ENCODE measurements at places on chromosomes 6 and 20.

DNA sequence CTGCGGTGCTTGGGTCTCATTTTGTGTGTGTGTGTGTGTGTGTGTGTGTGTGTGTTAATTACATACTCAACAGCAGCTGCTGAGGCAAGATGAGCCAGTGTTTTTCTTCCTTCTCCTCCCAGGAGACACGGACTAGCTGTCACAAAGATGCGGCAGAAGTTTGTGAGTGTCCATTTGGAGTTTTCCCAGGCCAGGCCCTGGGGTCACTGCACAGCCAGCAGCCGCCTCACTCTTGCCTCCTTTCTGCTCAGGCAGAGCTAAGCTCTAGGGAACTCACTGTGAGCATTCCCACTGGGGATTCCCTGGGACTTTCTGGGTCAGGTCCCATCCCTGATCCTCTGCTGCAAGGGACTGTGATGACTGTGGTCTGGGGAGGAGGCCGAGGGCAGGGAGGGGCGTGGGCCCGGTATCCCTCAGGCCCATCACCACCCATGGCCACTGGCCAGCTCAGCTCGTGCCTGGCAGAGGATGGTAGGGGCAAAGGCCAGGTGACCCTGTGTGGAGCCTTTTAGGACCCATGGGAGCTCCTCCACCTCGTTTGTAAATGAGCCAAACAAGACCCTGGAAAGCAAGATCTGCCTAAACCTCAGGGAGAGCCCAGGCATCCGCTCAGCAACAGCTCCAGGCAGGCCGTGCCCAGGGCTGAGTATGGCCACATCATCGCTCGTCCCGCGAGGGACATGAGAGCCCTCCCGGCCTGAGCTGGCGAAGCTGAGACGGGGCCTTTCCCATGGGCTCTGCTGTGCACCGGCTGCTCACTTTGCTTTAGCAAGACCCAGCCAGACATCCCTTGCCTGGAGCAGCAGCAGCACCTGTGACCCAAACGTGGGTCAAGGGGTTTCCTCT lies 102.0 kb downstream of the PSMB1 start:
- no peak for DNase-seq

GRCh38 chr6:149093643-149094042 lies 223.9 kb upstream of the TAB2 start:
- no peak for DNase-seq

DNA sequence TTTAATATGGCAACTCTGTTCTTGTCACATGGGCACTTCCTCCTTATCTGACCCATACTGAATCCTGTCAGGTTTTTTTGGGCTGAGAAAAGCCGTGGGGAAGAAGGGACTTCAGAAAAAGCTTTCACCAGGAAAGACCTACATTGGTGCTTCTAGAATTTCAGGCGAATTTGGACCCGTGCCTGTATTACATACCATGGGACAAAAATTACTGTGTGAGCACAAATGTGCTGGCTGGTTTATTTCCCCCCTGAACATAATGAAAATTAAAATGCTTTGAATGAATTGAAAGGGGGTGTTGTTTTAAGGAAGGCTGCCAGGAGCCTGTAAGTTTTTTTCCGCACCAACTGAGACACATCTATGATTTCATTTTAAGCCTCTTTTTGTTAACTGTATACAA lies 29.6 kb downstream of the CAP2 start:
- no peak for DNase-seq

- DNase-seq = no peak
These were observed 23.7 kb downstream of the SNRPB start for GRCh38 chr20:2446845-2447244.

GRCh38 chr6:24032896-24033688 lies 92.9 kb upstream of the NRSN1 start:
- no peak for DNase-seq

DNA sequence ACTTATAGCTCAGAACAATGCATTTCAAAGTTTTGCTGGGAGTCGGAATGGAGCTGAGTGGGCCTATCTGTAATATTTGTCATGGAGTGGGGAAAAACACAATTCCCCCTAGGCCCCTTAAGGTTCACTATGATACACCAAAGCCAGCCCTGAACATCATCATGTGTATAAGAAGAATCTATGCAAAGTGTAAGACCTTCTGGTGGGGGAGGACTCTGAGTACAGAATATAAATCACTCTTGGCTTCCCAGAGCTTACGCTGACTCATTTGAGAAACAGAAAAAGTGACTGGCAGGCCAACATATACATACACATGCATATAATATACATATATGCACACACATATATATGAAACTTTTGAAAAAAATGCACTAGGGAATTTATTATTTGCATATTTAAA lies 54.1 kb upstream of the UBR2 start:
- DNase-seq = no peak

- DNase-seq = no peak
These were observed 160.2 kb downstream of the BTBD3 start for GRCh38 chr20:12077875-12078274.

DNA sequence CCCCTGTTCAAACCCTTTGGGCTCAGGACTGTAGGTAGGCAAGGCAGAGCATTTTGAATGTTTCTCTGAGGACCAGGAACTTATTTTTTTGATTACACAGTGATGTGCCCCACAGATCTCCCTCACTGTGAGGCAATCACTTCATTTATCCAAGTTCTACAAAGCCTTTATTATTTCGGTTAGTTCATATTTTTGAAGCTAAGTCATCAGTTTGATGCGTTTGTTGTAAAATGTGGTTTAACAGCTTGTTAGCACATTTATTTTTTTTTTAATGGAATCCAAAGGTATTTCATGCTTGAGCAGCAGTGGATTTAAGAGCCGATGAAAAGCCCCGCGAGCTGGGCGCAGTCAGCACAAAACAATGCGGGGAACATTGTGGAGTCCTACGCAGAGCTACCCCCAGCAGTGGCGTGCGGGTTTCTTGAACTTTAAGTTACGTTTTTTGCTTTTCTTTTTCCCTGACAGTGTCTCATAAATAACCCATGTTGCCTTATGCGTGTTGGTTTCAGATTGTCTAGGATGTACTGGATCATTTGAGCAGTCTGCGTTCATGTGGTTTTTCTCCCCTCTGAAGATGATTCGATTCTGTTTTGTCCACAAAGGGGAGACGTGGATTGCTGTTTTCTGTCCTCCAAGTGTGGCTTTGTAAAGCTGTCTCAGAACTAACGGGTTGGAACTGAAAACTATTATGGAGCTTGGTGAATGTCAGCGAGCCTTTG lies 233.6 kb upstream of the BMP2 start:
- peak; percentile 44 for DNase-seq

DNA sequence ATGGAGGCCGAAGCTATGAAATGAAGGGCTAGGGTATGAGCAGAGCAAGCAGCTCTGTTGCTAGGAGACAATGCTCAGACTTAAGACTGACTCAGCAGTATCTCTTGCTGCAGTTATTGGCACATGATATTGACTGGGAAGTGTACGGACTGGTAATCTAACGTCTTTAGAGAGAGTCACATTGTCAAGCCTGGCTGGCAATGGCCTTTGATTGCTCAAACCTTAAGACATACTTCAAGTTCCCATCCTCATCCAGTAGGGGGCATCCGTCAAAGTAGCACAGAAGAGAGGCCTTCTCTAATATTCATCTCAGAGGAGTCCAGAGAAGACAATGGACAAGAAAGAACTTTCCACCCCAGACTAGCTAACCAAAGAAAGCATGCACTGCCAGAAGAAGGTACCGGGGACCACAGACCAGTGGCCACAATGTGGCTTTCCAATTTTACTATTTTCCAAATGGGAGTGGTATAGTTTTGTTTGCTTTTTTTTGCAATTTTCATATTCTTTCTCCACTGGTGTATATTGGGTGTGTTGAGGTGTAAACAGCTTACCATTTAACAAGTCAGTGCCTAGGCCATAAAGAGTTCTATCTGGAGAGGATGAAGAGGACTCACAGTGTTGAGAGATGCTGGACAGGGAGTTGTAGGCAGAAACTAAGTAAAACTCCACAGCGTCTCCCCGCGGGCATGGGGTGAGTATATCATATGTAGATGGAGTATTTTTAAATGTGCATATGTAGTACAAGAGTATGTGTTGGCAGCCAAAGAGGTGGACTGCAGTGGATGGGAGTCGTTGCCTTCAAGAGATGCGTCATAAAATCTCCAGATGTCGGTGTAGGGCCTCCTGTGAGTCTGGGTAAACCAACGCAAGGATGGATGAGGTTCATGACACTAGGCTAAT lies 36.7 kb downstream of the LRFN2 start:
- peak; percentile 24 for DNase-seq

GRCh38 chr6:157987788-157988699 lies 6.4 kb downstream of the SYNJ2 start:
- DNase-seq = no peak

GRCh38 chr6:113772961-113773360 lies 84.2 kb upstream of the MARCKS start:
- no peak for DNase-seq
